Breast epithelium (tissue), 4 donors: ENCODE measurements at places on chromosomes 4 and X. TPM values are rescaled to one million over a fixed set of nuclear protein-coding genes. Genes with fewer than 3 reads are reported as not detected.

DNA sequence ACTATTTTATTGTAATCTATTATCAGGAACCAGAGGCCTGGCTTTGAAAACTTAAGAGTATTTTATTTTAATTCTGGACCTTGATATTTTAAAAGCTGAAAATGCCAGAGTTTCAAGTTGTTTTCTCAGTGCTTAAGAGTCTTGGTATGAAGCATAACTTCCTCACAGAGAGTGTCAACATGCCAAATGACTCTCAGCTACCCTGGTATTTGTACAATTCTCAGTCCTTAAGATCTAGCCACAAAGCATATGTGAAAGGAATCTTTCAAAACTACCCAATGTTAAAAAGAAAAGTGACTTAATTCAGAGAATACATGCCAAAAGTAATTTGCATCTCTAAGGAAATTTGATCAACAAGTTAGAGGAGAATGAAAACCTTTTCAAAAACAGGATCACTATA is 171.9 kb downstream of the DKK2 start:
- H3K4me3 ChIP-seq: no peak overlapping the region
- DNase-seq: no peak

Gene PGM2
- total RNA-seq: 21.3 TPM

Gene OTC
- total RNA-seq: 0.29 TPM

DNA sequence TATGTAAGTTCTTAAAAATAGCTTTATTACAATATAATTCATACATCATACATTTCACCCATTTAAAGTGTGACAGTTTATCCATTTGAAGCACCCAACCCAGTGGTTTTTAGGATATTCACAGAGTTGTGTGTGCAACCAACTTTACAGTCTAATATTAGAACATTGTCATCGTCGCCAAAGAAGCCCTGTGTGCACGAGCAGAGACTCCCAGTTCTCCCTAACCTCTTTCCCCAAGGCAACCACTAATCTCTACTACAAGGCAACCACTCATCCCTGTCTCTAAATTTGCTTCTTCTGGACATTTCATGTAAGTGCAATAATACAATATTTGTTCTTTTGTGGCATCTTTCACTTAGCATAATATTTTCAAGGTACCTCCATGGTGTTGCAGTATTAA is 47.7 kb downstream of the CLDN22 start:
- H3K4me3 ChIP-seq: no peak overlapping the region
- peaks cover 5% of the 10 kb centered on the region for H3K36me3 ChIP-seq
- no peak for DNase-seq
- no peaks in the 10 kb centered on the region for H3K4me1 ChIP-seq

Gene FDCSP
- not detected for total RNA-seq

DNA sequence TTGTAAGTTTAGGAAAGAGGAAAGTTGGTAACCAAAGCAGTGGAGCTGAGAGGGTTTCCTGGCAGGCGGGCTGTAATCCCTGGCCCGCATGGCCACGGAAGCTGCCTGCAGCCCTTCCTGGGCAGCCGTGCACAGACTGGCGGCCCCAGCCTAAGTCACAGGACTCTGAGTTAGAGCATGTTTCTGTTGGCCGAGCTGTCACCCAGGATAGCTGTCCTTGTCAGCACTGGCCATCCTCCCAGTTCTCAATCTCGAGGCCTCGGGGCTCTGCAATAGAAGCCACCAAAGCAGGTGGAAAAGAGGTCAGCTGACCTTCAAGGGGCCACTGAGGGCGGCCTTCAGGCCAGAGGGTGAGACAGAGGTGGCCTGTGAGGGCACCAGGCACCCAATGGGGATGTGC is 20.5 kb downstream of the PNMA6E start:
- no peak overlapping the region for H3K27ac ChIP-seq
- H3K27me3 ChIP-seq: peaks cover 13% of the 10 kb centered on the region
- no peaks in the 10 kb centered on the region for H3K4me1 ChIP-seq
- no peaks in the 10 kb centered on the region for H3K36me3 ChIP-seq

DNA sequence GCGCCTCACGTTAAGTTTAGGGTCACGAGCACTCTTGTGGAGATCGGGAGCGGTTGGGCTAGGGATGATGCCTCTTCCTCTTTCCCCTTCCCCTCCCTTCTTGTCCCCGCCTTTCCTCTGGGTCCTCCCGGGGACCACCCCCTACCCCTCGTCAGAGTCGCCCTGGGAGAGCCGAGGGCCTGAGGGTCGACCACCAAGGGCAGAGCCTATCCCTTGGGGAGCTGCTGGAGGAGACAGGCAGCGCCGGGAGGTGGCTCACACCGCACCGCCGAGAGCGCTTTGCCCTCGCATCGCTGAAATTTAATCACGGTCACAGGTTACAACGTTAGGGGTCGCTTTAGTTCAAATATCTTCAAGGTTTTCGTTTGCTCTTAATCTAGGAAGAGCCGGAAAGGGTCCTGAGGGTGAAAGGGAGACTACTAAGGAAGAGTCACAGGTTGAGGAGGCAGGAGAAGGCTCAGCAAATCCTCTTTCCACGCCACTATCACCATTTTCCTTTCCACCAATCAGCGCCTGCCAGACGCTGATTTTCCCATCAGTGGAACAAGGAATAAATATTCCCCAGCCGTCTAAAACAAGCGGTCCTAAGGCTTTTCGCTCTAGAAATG is 528 bp upstream of the SNCA start:
- H3K4me3 ChIP-seq: peak overlapping the region; percentile 72
- no peaks in the 10 kb centered on the region for H3K36me3 ChIP-seq
- no peak for DNase-seq
- peaks cover 35% of the 10 kb centered on the region for H3K27me3 ChIP-seq
- no peaks in the 10 kb centered on the region for H3K4me1 ChIP-seq

GRCh38 chrX:115364670-115365069 is 75.2 kb downstream of the LUZP4 start:
- H3K27me3 ChIP-seq: peaks cover 65% of the 10 kb centered on the region
- no peak overlapping the region for H3K4me3 ChIP-seq
- no peaks in the 10 kb centered on the region for H3K4me1 ChIP-seq
- no peak for DNase-seq

Gene KLB
- 23.2 TPM for total RNA-seq

DNA sequence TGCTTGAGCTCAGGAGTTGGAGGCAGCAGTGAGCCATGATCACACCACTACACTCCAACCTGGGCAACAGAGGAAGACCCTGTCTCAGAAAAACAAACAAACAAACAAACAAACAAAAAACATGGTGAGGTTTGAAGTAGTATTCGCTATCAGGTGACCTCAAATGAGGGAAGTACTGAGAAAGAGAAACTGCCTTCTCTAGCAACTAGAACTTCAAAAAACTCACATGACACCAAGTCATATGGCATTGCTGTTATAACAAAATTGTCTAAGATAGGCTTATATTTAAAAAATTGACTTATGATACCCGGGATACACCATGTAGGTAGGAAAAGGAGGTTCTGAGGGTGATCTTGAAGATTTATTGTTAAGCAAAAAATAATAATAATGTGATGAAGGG is 10.3 kb downstream of the MPP1 start:
- no peaks in the 10 kb centered on the region for H3K36me3 ChIP-seq
- no peak overlapping the region for H3K27ac ChIP-seq
- no peaks in the 10 kb centered on the region for H3K27me3 ChIP-seq
- H3K4me3 ChIP-seq: no peak overlapping the region
- no peaks in the 10 kb centered on the region for H3K4me1 ChIP-seq

Gene ARHGEF38
- not detected for total RNA-seq
